ENCODE measurements at places on chromosomes 3 and 15.

DNA sequence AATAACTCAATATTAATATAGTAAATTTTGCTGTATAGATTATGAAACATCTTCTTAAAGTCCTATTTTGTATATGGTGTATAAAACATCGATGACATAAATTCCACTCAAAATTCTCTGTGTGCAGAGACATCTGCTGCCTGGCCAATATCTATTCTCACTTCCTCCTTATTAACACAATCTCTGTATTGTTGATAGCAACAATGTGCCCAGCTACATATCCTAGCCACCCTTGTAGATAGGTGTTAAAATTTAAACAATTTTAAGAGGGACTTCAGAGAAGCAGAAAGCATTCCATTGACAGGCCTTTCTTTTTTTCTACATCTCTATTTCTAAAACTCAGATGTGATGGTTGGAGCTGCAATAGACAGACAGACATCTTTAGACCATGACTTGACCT is 72.3 kb downstream of the FGF12 start:
- DNase-seq, result no peak

GRCh38 chr3:180433152-180433551 is 168.8 kb upstream of the TTC14 start:
- peak; percentile 96 for DNase-seq

- no peak for DNase-seq
These were observed 14.8 kb downstream of the BDH1 start for GRCh38 chr3:197540961-197541377.

GRCh38 chr3:188084752-188085583 is 69.0 kb upstream of the LPP start:
- no peak for DNase-seq

DNA sequence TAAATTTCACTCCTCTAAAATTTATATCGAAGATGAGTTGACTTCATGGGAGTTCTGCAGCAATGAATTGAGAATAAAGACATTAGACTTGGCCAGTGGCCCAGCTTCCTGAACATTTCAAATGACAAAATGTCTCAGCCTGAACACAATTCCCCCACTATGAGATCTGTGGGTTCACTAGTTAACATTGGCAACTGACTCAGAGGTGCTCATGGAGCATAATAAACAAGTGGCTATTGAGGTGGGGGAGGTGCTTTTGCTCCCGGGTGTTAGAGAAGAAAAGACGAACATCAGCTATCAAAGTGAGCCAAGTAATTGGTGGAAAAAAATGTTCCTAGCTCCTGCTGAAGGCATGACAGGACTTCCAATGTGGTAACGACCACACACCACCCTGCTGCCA is 6.3 kb downstream of the ATP13A4 start:
- DNase-seq, result no peak
